Osteocyte (in vitro differentiated cells): ENCODE measurements at places on chromosomes 12 and 14.

DNA sequence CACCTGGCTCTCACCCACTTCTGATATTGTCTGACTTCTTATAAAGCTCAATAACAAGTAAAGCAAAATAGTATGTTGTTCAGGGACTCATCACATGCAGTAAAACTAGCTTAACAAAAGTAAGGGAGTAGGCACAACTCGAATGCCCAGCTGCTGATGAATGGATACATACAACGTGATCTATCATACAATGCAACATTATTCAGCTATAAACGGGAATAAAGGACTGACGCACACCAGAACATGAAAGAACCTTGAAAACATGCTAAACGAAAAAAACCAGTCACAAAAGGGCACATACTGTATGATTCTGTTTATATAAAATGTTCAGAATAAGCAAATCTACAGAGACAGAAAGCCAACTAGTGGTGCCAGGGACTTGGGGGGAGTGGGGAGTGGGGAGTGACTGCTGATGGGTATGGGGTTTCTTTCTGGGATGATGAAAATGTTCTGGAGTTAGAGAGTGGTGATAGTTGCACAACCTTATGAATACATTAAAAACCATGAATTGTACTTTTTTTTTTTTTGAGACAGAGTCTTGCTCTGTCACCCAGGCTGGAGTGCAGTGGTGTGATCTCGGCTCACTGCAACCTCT, 11.1 kb downstream of the PLBD2 start:
- DNase-seq: no peak
- no peak overlapping the region for H3K4me3 ChIP-seq
- H3K36me3 ChIP-seq: peaks cover 13% of the 10 kb centered on the region
- no peaks in the 10 kb centered on the region for H3K27me3 ChIP-seq

GRCh38 chr12:90512518-90512917, 442.5 kb downstream of the CCER1 start:
- no peak overlapping the region for H3K27ac ChIP-seq
- no peak overlapping the region for H3K4me3 ChIP-seq
- DNase-seq: no peak
- peaks cover 27% of the 10 kb centered on the region for H3K4me1 ChIP-seq
- no peaks in the 10 kb centered on the region for H3K36me3 ChIP-seq
- H3K27me3 ChIP-seq: no peaks in the 10 kb centered on the region

- H3K27me3 ChIP-seq: peaks cover 3% of the 10 kb centered on the region
- no peaks in the 10 kb centered on the region for H3K36me3 ChIP-seq
- DNase-seq: no peak
- peaks cover 3% of the 10 kb centered on the region for H3K4me1 ChIP-seq
- no peak overlapping the region for H3K4me3 ChIP-seq
Measured at GRCh38 chr12:39722504-39722903, 102.9 kb upstream of the ABCD2 start.

GRCh38 chr14:72061718-72062117, 129.5 kb downstream of the RGS6 start:
- no peak overlapping the region for H3K27ac ChIP-seq
- H3K4me3 ChIP-seq: no peak overlapping the region
- peaks cover 2% of the 10 kb centered on the region for H3K27me3 ChIP-seq
- H3K4me1 ChIP-seq: no peaks in the 10 kb centered on the region

- no peaks in the 10 kb centered on the region for H3K27me3 ChIP-seq
- DNase-seq: no peak
- no peak overlapping the region for H3K27ac ChIP-seq
Measured at GRCh38 chr12:62517887-62518286, 51.3 kb downstream of the MON2 start.
